ENCODE measurements at places on chromosomes 1 and 21.
A peak's percentile ranks its signal among the peaks of the same experiment; 100 is the strongest.

GRCh38 chr1:67601539-67601938, 83.5 kb upstream of the GADD45A start:
- DNase-seq, result no peak

- DNase-seq, result no peak
Observed at GRCh38 chr1:71828431-71829012, 453.8 kb downstream of the NEGR1 start.

GRCh38 chr21:42820616-42821465, 58.5 kb downstream of the WDR4 start:
- DNase-seq, result no peak

- DNase-seq, result no peak
Observed at GRCh38 chr1:38327559-38327973, 281.0 kb upstream of the POU3F1 start.

GRCh38 chr1:151198254-151199127, at the start of gene PIP5K1A:
TSS of gene PIP5K1A (plus strand) at chr1:151198552. CDS start at chr1:151198997, 445 bp downstream.
- peak; percentile 96 for DNase-seq

DNA sequence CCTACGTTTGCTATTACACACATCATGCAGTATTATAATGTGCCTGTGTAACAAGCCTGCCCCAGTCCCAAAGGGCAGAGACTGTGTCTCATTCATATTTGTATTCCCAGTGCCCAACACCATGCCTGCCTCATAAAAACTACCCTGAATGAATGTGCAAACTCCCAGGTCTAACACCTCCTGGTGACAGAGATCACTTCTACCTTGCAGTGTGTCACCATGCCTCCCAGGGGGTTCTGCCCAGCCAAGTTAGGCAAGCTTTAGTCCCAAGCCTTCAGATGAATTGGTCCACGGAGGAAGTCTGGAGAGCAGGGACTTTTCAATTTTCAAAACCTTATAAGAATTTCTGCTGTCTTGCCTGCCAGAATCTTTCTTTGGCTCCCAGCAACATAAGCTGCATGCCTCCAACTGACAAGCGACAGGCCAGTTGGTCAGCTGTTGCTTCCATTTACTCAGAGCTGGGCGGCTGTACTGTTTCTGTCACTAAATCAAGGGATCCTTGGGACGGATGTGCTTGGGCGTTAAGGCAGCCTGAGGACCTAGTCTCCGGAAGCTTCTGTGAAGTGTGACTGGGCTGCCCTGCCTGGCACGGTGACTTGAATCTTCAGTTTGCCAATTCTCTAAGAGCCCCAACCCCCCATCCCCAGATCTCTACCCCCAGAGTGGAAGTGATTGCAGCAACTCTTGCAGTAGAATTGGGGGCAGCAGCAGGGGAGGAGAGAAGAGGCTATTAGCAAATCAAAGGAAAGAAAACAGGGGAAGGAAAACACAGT, 1.2 kb downstream of the RXRG start:
- no peak for DNase-seq

GRCh38 chr1:204842892-204843291, 27.8 kb upstream of the NFASC start:
- DNase-seq, result no peak

DNA sequence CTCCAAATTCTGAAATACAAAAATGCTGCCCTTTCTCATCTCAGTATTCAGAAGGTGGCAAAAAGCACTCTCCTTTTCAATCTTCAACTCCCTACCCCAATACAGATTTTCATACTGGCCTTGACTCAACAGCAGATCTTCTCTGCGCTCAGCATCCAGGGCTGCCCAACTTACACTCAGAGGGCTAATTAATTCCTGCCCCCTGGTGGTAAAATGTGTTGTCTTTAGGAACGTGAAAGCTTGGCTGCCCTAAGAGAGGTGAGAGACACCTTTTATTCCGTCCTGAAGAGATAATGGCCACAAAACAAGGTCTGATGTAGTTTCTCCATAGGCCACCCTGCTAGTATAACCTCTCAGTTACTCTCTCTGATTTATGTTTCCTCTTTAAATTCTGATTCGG, 25.0 kb downstream of the KRTAP24-1 start:
- DNase-seq, result no peak

- DNase-seq, result no peak
Observed at GRCh38 chr1:45892068-45892785, 88.8 kb downstream of the MAST2 start.

DNA sequence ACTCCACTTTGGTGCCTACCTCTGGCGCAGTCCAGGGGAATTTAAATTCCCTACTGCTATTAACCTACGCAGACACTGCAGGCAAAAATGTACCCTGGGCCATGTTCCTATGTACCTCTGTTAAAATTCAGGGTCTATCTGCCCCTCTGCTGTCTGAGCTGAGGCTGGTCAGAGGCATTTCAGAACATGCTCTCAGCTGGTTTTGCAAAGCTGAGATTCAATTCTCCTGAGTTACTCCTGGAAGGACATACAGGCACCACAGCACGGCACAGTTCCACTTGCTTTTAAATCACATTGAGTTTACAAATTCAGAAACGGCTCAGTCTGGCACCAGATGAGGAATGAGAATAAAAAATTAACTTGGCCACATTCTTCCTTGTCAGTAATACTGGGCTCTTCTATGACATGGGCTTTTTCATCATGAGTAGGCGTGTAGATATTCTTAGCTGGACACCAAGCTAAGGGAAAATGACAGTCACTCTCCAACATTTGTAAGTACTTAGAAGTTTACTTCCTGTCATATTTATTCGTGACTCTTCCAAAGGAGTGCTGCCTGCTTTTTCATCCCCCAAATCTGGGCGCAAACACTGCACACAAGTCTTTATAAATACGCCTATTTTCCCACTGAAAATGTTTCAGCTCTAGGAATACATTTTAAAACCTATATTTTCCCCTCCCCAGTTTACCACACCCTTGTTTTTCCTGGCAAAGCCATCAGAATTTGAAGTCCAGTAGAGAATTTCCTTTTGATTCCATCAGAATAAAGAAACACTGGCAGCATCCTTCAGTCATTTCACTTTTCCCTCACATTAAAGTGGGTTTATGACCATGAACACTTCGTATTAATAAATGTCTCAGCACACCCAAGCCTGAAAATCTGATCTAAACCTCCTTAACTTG, 1.9 kb downstream of the C1orf198 start:
- no peak for DNase-seq

GRCh38 chr21:39852726-39853500, 14.3 kb upstream of the PCP4 start:
- no peak for DNase-seq

- no peak for DNase-seq
Observed at GRCh38 chr1:96962216-96962615, 240.6 kb downstream of the PTBP2 start.

DNA sequence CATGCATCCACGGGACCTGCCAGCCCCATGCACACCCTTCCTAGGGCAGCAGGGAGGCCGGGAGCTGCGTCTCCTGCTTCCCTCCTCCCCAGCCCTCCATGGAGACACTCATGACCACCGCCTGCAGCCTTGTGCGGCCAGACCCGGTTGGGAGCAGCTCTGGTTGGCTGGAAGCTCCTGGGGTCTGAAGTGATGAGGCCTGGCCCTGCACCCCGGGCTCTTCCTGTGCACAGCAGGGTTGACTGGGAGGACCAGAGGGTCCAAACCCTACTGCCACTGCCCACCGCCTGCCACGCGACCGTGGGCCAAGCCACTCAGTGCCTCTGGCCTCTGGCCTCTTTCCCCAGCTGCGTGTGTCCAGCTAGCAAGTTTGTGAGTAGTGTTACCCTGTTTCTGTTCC, 111.1 kb upstream of the COL6A1 start:
- DNase-seq, result no peak

DNA sequence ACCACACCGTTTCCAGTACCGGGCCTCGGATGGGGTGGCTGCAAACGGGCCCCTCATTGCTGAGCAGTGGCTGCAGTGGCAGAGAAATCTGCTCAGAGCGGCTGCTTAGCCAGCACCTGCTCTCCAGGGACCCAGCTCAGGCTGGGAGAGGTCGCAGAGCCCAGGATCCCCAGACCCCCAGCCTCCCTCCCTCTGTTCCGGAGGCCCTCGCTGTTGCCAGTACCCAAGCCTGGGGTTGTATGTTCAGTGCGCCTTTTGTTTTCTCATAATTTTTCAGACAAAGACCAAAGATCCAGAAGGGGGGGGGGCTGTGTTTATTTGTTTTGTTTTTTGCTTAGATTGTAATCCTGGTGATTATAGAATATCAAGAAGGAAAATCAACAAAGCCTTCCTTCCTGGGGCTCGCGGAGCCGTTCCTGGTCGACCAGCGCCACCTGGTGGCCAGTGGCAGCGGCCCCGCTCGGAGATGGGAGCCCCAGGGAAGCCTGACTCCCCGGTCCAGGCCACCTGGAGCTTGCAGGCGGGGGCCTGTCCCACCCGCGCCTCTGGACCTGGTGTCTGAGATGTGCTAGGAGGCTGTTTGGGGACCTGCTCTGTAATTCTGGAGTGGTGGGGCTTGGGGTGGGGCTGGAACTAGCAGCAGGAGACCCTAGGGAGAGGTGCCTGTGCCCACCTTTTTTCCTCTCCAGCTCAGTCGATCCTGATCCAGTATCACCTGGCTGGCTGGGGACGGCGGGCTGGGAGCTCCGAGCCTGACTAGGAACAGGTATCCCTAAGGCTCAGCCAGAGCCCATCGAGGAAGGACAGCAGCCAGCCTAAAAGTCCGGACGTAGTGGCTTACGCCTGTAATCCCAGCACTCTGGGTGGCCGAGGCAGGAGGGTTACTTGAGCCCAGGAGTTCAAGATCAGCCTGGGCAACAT, 123.9 kb upstream of the VAMP3 start:
- DNase-seq, result no peak

DNA sequence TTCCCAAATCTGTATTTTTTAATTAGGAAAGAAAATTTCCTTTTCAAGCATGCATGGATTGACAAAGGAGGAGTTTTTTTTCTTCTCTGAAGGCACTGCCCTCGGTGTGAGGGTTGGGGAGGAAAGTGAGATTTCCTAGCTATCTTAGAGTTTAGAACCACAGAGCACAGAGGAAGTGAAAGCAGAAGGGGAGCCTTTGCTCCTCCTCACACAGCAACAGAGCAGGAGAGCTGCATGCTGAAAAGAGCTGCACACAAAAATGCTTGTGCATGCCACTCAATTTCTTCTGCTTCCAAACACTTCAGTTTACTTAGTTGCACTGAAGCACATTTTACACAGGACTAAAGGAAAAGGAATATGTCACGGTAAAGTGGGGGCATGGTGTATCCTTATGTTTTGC, 308.1 kb downstream of the GPATCH2 start:
- DNase-seq, result no peak

DNA sequence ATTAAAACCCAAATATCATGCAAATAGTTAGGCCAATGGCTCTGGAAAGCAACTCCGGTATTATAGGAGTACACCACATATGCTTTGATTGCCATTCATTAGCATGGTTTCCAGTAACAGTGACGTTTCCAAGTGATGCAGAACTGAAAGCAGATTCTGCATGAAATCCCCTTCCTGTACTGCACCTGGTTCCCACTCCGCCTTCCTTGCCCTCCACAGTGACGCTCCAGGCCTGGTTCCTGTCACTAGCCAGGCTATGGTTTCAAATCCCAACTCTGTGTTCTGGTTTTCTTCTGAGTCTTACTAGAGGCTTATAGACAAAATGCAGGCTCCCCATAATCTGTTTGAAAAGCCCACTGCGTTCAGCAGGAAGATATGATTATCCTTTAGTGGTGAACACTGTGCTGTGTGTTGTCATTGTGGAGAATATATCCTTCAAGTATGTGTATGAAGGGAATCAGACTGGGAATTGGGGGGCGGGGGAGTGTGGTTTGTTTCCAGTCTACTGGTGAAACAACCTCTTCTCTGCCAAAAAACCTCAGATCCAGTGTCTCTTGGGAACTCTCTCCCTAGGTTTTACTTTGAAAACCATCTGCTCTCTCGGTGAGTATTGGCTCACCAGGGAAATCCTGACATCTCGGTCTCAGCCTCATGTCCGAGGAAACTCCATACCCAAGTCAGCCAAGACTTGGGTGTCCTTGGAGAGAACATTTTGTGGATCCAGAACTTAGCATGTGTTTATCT, 78.7 kb downstream of the TYW3 start:
- DNase-seq, result no peak

GRCh38 chr1:29180497-29181412, 945 bp downstream of the SRSF4 start:
- no peak for DNase-seq

DNA sequence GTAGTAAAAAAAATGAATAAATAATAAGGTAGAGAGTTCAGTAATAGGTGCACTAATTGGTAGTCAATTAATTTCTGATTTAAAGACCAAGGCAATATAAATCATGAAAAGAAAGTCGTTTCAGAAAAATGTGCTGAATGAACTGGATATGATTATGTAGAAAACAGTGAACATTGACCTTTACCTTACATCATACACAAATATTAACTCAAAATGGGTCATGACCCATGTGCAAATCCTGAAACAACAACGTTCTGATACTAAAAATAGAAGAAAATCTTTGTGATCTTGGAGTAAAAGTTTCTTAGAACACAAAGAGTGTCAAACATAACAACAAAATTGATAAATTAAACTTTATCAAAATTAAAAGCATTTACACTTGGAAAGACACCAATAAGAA, 39.1 kb downstream of the COL11A1 start:
- no peak for DNase-seq

- DNase-seq, result no peak
Observed at GRCh38 chr1:203572134-203572625, 54.5 kb upstream of the ATP2B4 start.

DNA sequence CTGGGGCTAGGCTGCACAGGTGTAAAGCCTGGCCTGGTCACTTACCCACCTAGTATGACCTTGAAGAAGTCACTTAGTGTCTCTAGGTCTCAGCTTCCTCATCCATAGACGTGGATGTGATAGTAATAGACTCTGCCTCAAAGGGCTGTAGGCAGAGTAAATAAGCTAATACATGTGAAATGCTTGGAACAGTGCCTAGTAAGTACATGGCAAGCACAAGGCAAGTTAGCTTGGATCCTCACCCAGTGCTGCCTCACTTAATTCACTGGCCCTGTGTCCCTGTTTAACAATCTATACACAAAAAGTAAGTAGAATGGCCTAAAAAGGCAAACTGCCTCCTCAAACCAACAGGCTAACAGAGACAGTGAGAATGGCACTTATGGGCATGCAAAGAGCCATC, 167.8 kb downstream of the PIGK start:
- DNase-seq, result no peak

DNA sequence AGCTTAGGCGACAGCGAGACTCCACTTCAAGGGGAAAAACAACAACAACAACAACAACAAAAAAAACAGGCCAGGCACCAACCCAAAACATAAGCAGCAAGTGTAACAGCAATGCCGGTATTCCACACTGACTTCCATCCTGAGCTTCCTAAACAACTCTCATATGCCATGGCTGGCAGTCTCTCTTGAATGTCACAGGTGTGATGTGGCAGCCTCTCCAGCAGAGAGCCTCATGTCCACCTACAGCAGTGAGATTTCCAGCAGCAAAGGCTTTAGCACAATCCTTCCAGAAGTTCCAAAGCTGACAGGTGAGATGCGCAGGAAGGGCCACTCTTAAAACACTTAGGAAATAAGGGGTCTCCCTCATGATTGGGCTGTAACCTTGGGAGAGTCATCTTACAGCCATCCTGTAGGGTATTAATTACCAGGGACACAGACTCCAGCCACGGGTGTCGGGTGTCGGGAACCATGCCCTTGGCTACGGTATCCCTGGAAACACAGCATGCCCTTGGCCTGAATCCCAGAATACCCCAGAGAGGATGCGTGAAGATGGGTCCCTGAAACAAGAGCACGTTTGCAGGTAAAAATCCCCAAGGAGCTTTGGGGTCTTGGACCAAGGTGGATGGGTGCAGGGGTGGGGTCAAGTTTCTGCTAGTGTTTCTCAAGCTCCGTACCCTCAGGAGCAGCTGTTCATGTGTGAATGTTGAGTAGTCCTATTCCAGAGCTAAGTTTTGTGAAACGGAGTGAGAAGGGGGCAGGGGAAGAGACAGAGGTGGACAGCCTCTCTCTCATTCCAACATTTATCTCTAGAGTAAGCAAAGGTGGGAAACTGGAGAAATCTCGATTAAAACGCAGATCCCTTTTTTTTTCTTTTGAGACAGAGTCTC, 31.4 kb downstream of the CLSTN1 start:
- no peak for DNase-seq
